Keratinocyte (primary cell): ENCODE measurements at places on chromosomes 4 and X. TPM values are rescaled to one million over a fixed set of nuclear protein-coding genes. Genes with fewer than 3 reads are reported as not detected.

SUPT20HL2 gene
- polyA plus RNA-seq, result not detected in 3 replicates

SSX4 gene
- polyA plus RNA-seq, result not detected in 3 replicates

NXF2B gene
- polyA plus RNA-seq, result not detected in 3 replicates

MAGEA1 gene
- not detected in 3 replicates for polyA plus RNA-seq

TRPC5OS gene
- not detected in 3 replicates for polyA plus RNA-seq

KLB gene
- 0.03 TPM in 1 of 3 replicates, not detected in the others for polyA plus RNA-seq

EPHA5 gene
- polyA plus RNA-seq, result not detected in 3 replicates

TCEAL4 gene
- polyA plus RNA-seq, result 44.3 to 73.1 TPM (median 45.4 TPM) in 3 replicates

CDX4 gene
- not detected in 3 replicates for polyA plus RNA-seq

DNA sequence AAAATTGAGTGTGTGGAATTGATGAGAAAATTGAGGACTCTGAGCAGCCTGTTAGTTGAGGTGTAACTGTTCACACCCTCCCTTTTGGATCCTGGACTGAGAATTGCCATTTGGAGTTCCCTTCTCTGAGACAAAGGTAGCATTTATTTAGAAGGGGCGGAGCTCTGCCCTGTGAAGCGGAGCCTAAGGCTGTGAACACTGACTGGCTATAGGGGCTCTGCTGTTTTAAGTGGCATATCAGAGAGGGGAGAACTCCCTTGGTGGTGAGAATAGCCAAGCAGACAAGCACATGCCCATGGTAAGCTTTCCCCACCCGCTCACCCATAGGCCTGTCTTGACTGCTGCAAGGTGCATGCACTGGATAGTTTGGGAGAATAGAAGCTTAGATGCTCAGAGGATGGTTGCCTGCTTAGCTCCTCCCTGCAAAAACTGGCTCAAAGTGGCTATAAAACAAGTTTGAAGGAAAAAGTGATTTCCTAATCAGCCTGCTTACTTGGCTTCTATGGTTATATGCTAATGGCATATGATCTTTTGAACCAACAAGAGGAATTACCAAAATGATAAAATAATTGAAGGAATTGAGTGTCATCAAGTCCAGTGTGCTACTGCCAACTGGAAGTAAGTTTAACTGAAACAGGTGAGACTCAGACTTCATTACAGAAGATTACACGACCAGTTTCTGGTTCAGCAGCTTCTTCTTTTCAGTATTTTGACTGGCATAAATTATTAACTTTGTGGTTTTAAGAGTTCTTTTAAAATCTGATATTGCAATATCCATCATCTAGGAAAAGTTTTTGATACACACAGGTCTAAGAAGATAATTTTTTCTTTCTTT is 108.4 kb downstream of the AFF1 start:
- DNase-seq, result no peak

GRCh38 chrX:38896724-38897298 is 95.6 kb downstream of the MID1IP1 start:
- no peak for DNase-seq

GRCh38 chr4:24094726-24095125 is 204.9 kb upstream of the PPARGC1A start:
- DNase-seq, result no peak

DNA sequence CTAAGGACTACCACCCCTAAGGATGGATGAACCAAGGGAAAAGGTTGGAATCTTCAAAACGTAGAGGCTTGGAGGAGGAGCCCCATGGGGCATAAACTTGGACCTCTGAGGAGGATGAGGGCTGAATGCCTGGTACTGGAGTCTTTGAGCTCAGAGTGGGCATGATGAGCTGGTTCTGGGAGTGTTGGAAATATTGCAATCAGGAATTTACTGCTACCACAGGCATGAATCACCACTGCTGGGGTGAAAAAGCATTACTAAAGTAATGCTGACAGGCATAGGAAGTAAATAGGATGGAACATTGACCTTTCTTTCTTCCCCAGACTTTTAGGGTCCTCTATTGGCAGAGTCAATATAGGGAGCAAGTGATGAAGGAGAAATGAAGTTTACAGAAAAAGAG is 105.8 kb upstream of the RPS6KA3 start:
- no peak for DNase-seq

GRCh38 chr4:103075435-103075893 is 1.1 kb downstream of the SLC9B2 start:
- no peak for DNase-seq

DNA sequence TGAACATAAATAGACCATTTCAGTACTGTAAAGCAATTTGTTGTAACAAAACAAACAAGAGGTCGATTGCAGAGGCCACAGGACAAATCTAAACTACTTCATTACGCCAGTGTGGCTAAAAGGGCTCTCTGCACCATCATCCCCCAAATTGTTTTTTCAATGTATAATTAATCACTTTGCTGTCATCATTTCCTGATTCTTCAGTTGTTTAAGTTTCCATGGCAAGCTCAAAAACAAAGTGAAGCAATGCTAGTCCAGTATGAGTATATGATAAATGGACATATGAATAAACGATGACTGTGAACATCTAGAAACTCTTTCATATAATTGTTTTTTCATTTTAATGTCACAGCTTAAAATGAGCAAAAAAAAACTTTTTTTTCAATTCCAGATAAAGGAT is 235.4 kb upstream of the FGF13 start:
- no peak for DNase-seq

DNA sequence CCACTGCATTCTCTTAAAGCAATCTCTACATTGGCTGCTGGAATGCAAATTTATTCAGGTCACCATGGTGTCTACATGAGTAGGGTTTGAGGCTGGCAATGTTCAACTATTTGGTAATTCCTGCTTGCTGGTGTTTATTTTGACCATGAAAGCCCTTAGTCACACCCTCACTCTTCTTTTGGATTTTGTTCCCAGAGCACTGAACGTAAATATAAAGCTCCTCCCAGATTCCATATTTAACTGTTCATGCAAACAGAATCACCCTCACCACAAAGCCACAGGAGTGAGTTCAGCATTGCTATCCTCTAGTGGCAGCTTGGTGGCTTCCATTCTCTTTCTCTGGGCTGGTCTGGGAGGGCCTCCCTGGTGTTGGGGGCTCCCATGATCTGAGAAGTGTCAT is 82.8 kb downstream of the LNX1 start:
- no peak for DNase-seq

GRCh38 chr4:183424109-183424744 is 20.2 kb upstream of the CDKN2AIP start:
- DNase-seq, result no peak

DNA sequence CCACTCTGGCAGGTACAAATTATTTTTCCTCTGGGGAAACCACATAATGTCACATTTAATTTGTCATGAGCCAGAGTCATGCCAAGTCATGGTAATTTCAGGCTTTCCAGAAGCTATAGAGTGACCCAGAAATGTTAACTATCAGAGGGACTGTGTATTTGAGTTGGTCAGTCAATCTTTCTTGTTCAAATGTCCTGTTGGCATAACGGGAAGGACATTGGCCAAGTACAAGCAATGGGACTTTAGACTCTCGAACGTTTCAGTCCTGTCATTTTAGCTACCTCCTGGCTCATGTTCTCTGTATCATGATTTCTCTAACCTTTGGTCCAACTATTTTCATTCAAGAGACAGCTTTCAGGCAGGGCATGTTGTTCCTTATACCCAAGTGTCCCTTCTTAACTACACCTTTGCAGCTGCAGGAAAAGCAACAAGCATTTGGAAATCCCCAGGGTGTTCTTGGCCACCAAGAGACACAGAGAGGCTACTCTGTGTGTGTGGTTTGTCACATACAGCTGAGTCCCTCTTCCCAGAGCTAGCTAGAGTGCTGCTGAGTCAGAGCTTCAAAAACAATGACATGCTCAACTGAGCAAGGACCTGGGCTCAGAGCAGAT is 142.6 kb downstream of the EGF start:
- no peak for DNase-seq

DNA sequence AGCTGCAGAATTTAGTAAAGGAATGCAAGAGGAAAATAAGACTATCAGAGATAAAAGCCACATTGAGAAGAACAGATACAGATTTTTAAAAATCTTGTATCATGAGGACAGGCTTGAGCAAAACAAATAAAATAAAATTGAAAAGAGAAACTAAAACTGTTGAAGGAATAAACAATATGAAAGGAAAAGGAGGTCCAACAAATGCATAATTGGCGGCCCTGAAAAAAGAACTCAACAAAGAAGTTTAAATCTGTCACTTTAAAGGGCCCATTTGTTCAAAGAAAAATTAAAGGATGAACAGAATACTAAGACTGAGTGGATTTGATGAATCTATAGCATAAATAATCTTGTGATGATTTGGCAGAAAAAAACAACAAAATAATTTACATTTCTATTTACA is 36.5 kb downstream of the TMPRSS11B start:
- DNase-seq, result no peak

- DNase-seq, result no peak
Measured at GRCh38 chrX:153689654-153690465, 2.1 kb downstream of the SLC6A8 start.

DNA sequence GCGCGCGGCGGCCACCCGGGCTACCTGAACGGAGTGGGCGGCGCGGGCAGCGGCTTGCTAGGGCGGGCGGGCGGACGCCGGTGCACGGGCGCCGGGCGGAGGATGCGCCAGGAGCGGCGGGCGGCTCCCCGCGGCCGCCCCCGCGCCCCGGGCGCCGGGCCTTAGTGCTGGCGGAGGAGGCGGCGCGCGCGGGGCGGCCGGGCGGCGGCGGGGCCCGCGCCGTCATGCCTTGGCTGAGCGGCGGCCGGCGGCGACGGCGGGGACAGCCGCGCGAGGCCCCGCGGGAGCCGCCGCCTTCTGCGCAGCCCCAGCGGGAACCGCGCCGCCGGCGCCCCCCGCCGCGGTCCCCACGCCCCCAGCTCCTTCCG is 48.2 kb downstream of the CLDN34 start:
- DNase-seq, result no peak

- no peak for DNase-seq
Measured at GRCh38 chrX:15856222-15856587, 1.6 kb upstream of the AP1S2 start.

GRCh38 chr4:123301923-123302322 is 94.7 kb upstream of the SPRY1 start:
- DNase-seq, result no peak

- no peak for DNase-seq
Measured at GRCh38 chr4:7964890-7965662, 25.4 kb upstream of the AFAP1 start.

DNA sequence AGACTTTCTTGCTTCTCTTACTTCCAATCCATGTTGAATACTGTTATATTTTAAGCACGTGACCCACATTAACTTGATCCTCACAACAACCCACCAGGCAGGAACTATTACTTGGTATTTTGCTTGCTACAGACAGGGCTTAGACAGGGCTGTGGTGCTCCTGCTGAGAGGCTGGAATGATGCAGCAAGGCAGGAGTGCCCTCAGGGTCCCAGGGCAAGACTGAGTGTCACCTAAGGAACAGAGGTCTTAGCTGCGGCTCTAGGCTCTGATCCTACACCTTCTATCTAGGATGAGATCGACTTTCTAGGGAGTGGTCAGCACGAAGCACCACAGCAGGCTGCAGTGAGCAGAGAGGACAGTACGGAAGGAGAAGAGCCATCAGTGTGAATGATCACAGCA is 20.0 kb downstream of the TAPT1 start:
- no peak for DNase-seq
